ENCODE measurements at places on chromosomes 1 and 21. TPM values are rescaled to one million over a fixed set of nuclear protein-coding genes. Genes with fewer than 3 reads are reported as not detected.

The LCE1B gene
- not detected for total RNA-seq

The DOP1B gene
- total RNA-seq, result 4.2 TPM

The PRR9 gene
- not detected for total RNA-seq

The LCE1F gene
- total RNA-seq, result not detected

The SMIM1 gene
- 0.53 TPM for total RNA-seq

The LRRC7 gene
- total RNA-seq, result not detected

The SYTL1 gene
- total RNA-seq, result 0.13 TPM

The ADGRL4 gene
- 55.9 TPM for total RNA-seq

The EDN2 gene
- not detected for total RNA-seq

The ZNF672 gene
- 19.6 TPM for total RNA-seq

The SPRR2D gene
- total RNA-seq, result not detected

The CYP2J2 gene
- total RNA-seq, result 0.13 TPM

The CDK18 gene
- total RNA-seq, result 0.31 TPM

The OR14K1 gene
- not detected for total RNA-seq

The ACP6 gene
- 5.5 TPM for total RNA-seq

The OR2M5 gene
- total RNA-seq, result not detected

The RNF2 gene
- total RNA-seq, result 12.3 TPM

The FCRL5 gene
- total RNA-seq, result not detected

The ARPC5 gene
- total RNA-seq, result 512 TPM

The SIM2 gene
- not detected for total RNA-seq

The LAMC2 gene
- total RNA-seq, result 5.3 TPM

The GUCA2A gene
- total RNA-seq, result not detected

The CDA gene
- total RNA-seq, result 0.12 TPM

The NID1 gene
- total RNA-seq, result 49.8 TPM

The AIDA gene
- 57.8 TPM for total RNA-seq

The NPR1 gene
- total RNA-seq, result 1.2 TPM

The PGBD5 gene
- total RNA-seq, result 0.06 TPM

The TRIM67 gene
- under 0.01 TPM for total RNA-seq
